Spleen (tissue), 13 donors: ENCODE measurements at places on chromosomes 11 and 22. TPM values are rescaled to one million over a fixed set of nuclear protein-coding genes. Genes with fewer than 3 reads are reported as not detected.

YPEL1 gene
- polyA plus RNA-seq, result 4.8 TPM

C11orf65 gene
- 0.26 TPM for polyA plus RNA-seq

DEUP1 gene
- not detected for polyA plus RNA-seq

GRCh38 chr22:17770180-17771077, 3.8 kb downstream of the BID start:
- DNase-seq, result peak; percentile 75
- H3K4me3 ChIP-seq, result no peak overlapping the region
- H3K27me3 ChIP-seq, result no peaks in the 10 kb centered on the region
- peaks cover 42% of the 10 kb centered on the region for H3K4me1 ChIP-seq
- peak overlapping the region; percentile 96 for H3K27ac ChIP-seq

DNA sequence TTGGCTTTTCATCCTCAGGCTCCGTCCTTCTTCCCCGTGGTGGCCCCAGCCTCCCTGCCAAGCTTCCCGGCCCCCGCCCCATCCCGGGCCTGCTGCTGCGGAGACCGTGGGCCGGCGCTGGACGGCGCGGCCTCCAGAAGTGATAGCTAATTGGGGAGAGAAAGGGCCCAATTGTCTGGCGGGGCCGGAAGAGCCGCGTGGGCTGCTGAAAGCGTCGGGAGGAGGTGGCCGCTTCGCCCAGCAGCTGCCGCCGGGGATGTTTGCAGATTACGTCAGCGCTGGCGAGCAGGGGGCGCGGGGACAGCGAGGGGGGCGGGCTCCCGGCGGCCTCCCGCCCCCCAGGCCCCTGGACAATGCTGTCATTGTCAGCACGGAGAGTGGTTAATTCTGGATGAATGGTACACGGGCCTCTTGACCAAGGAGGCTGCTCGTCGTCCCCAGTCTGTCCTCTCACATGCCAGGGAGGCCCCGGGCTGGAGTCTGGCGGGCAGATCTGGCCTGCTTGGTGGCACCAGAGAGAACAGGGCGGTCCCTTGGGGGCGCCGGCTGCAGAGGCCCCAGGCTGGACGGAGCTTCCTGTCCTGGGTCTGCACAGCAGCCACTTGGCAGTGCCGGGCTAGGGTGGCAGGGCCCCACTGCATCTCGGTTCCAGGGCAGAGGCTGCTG, 1.6 kb downstream of the SMIM38 start:
- peak; percentile 66 for DNase-seq
- no peak overlapping the region for H3K4me3 ChIP-seq
- H3K4me1 ChIP-seq, result peaks cover 37% of the 10 kb centered on the region
- peak overlapping the region; percentile 49 for H3K27ac ChIP-seq

GRCh38 chr11:95585752-95586077, 203.9 kb downstream of the FAM76B start:
- H3K4me3 ChIP-seq, result no peak overlapping the region
- no peaks in the 10 kb centered on the region for H3K4me1 ChIP-seq
- H3K27ac ChIP-seq, result no peak overlapping the region
- no peaks in the 10 kb centered on the region for H3K36me3 ChIP-seq

DNA sequence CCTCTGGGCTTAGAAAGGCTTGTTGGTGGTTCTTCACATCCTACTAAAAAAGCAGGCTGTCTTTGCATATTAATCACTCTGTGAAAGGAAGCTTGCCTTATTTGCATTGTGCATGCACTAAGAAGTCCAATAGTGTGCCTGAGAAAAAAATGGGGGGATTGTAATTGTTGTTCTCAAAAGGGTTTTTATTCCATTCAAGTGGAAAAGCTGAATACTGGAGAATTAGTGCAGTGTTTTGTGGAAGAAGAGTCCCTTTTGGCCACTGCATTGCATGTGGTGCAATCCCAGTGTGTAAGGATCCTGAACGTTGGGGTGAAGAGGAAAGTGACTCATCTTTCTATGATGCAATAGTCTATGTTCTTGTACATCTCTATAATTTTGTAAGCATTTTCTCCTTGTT, 16.5 kb downstream of the NCAM1 start:
- H3K27me3 ChIP-seq, result no peaks in the 10 kb centered on the region
- H3K4me1 ChIP-seq, result no peaks in the 10 kb centered on the region
- DNase-seq, result no peak
- no peaks in the 10 kb centered on the region for H3K36me3 ChIP-seq
- H3K27ac ChIP-seq, result no peak overlapping the region
- H3K4me3 ChIP-seq, result no peak overlapping the region

DNA sequence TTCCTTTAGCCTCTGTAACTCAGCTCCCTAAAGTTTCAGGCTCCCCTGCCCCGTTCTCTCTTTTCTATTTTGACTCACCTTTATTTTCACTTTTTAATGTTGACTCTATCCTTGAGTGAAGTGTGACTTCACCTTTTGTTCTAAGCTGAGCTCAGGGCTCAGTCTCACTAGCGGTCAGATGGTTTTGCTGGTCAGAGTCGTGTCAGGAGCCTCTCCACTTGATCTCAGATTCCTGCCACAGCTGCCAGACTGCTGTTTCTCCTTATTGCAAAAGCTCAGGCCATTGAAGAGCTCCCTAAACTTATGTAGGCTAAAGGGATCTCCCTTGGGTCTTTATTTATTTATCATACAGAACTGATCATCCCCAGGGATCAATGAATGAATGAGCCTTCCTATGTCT, 13.7 kb upstream of the POU2AF2 start:
- no peak for DNase-seq
- no peaks in the 10 kb centered on the region for H3K27me3 ChIP-seq
- H3K4me1 ChIP-seq, result peaks cover 11% of the 10 kb centered on the region
- H3K27ac ChIP-seq, result no peak overlapping the region

GRCh38 chr11:77100166-77101042, 2.2 kb upstream of the OMP start:
- H3K4me3 ChIP-seq, result no peak overlapping the region
- H3K27ac ChIP-seq, result no peak overlapping the region
- H3K36me3 ChIP-seq, result peaks cover 8% of the 10 kb centered on the region
- peak; percentile 50 for DNase-seq

GRCh38 chr22:50544078-50544745, 1.5 kb upstream of the KLHDC7B start:
- peak overlapping the region; percentile 19 for H3K4me3 ChIP-seq
- H3K36me3 ChIP-seq, result no peaks in the 10 kb centered on the region
- H3K4me1 ChIP-seq, result peaks cover 57% of the 10 kb centered on the region
- peak overlapping the region; percentile 99 for H3K27ac ChIP-seq

GRCh38 chr11:130170345-130170744, 10.8 kb downstream of the ST14 start:
- H3K36me3 ChIP-seq, result no peaks in the 10 kb centered on the region
- H3K4me3 ChIP-seq, result no peak overlapping the region
- H3K27ac ChIP-seq, result no peak overlapping the region
- peaks cover 6% of the 10 kb centered on the region for H3K27me3 ChIP-seq
- no peaks in the 10 kb centered on the region for H3K4me1 ChIP-seq
- DNase-seq, result no peak

GRCh38 chr11:1076061-1076665, 1.5 kb downstream of the MUC2 start:
- H3K27me3 ChIP-seq, result peaks cover 19% of the 10 kb centered on the region
- peaks cover 4% of the 10 kb centered on the region for H3K4me1 ChIP-seq
- H3K36me3 ChIP-seq, result no peaks in the 10 kb centered on the region
- no peak overlapping the region for H3K4me3 ChIP-seq
- DNase-seq, result peak; percentile 48

DNA sequence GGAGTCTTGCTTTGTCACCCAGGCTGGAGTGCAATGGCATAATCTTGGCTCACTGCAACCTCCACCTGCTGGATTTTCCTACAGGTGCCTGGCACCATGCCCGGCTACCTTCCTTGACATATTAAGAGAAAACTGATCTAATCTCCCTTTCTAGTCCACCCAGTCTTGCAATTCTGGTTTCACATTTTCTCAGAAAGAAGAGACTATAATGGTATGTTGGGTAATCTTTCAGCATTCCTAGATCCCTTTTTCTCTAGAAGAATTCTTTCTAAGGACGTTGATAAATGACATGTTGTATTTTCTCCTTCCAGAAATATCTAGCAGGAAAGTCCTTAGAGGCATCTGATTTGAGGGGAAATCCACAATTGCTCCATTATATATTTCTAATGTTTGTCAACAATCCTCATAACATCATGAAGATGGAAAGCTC, 10.4 kb upstream of the HSPA8 start:
- no peak overlapping the region for H3K27ac ChIP-seq
- no peaks in the 10 kb centered on the region for H3K27me3 ChIP-seq
- DNase-seq, result no peak
- H3K4me1 ChIP-seq, result peaks cover 54% of the 10 kb centered on the region
- H3K36me3 ChIP-seq, result peaks cover 8% of the 10 kb centered on the region
- H3K4me3 ChIP-seq, result no peak overlapping the region

GRCh38 chr11:60970890-60971289, 590 bp upstream of the CD6 start:
- peaks cover 33% of the 10 kb centered on the region for H3K4me1 ChIP-seq
- H3K4me3 ChIP-seq, result peak overlapping the region; percentile 68
- no peaks in the 10 kb centered on the region for H3K27me3 ChIP-seq
- H3K36me3 ChIP-seq, result no peaks in the 10 kb centered on the region
- H3K27ac ChIP-seq, result no peak overlapping the region
- no peak for DNase-seq

DNA sequence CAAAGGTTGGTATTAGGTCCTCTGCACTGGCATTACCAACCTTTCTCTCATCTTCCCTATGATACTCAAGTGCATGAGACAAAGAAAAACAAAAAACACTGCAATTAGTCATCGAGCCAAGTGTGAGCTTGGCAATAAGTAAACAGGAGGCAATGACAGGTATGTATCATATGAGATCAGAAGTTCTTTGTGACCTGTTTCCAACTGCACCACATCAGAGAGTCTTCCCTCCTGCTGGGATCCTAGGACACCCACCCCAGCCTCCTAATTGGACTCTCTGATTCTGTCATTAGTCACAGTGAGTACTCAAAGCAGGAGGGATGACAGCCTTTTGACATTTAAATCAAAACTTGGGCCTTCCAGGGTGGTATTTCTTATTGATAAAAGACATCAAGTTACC, 7.8 kb upstream of the JAML start:
- DNase-seq, result no peak
- H3K27me3 ChIP-seq, result no peaks in the 10 kb centered on the region
- no peaks in the 10 kb centered on the region for H3K36me3 ChIP-seq
- H3K4me1 ChIP-seq, result peaks cover 29% of the 10 kb centered on the region

DNA sequence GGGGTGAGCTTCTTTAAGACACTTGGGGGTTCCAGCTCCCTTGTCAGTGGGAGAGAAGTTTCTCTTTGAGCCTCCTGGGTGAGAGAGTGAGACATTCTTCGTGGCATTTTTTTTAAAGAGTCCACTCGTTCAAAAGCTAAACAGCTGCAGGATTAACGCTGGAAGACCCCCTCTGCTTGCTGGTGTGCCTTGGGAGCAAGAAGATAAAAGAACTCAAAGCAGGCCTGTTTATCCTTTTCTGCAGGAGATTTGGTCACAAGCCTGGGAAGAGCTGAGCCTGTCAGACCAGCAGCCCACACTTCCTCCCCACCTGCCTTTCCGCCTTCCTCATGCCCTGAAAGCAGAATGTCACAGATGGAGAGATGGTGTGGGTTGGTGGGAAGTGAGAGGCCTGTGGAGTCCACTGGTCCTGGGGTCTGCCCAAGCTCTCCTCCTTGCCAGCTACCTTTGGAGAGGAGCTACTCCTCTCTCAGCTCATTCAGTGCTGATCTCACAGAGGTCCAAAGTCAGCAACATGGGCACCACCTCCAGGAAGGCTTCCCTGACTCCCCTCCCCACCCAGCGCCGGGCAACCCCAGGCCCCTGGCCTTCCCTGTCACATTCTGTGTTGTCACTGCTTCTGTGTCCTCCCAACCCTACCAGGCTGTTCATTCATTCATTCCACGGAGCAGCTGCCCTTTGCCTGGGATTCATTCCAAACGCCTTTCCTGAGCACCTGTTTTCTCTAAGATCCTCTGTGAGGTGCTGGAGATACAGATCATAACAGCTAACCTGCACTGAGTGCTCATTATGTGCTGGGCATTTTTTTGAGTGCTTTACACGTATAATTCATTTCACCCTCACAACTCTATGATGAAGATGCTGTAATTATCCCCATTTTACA, 6.7 kb downstream of the GDPD5 start:
- H3K27me3 ChIP-seq, result no peaks in the 10 kb centered on the region
- H3K4me1 ChIP-seq, result peaks cover 12% of the 10 kb centered on the region
- H3K27ac ChIP-seq, result no peak overlapping the region
- no peaks in the 10 kb centered on the region for H3K36me3 ChIP-seq
- no peak overlapping the region for H3K4me3 ChIP-seq
- DNase-seq, result no peak

DNA sequence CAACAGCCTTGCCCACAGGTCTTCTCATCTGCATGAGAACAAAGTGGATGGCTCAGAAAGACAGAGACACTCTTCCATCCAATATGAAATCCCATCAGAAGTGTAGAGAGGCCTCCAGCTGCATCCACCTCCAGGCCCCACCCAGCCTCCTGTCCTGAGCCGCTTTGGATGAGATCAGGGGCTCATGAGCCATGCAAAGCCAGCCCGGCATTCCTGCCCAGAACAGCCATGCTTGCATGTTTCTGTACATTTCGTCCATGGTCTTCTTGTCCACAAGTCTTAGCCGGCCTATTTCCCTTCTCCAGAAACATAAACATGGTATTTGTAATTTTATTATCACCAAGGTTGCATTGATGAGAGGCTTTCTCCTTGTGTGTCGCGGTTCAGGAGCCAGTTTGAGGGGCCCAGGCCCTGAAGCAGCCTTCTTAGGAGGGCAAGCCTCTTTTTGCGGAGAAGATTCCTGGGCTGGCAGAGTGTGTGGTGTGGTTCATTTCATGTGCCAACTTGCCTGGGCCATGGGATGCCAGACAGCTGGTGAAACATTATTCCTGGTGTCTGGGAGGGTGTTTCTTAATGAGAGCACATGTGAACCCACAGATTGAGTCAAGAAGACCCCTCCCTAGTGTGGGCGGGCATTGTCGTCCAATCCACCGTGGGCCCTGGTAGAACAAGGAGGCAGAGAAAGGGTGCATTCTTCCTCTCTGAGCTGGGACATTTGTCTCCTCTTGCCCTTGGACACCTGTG, 928.9 kb downstream of the TBC1D22A start:
- H3K4me3 ChIP-seq, result no peak overlapping the region
- no peaks in the 10 kb centered on the region for H3K27me3 ChIP-seq
- DNase-seq, result no peak
- H3K4me1 ChIP-seq, result no peaks in the 10 kb centered on the region
- no peak overlapping the region for H3K27ac ChIP-seq
- H3K36me3 ChIP-seq, result no peaks in the 10 kb centered on the region
